ENCODE measurements at places on chromosomes 5 and 9.

DNA sequence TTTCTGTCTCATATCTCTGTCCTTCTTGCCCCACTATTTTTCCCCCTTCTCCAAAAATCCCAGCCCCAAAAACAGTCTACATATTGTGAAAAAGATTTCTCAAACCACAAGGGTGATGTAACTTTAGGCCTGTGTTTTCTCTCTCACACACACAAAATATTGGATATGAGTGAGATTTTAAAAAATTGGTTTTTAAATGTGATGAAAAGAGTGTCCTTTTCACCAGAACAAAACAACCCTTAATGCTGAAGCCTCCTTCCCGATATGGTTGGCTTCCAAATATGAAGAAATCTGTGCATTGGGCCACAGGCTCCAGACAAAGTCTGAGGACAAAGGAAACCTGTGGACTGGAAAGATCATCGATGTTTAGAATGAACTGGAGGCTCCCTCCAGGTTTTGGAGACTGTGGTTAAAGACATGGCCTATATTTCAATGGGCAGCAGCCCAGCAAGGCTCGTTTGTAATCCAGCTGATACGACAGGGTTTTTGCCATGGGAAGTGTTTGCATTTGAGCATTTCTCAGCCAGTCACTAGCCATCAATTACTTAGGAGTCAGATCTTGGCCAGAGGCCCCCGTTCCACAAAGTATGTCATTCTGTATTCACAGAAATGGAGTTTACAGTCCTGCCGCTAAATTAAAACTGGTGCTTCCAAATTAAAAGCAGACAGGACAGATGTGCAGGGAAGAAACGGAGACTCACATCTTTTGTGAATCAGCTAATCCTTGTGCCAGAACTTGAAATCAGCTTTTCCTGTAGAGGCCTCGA, 546.3 kb downstream of the EBF1 start:
- peak; percentile 57 for DNase-seq

DNA sequence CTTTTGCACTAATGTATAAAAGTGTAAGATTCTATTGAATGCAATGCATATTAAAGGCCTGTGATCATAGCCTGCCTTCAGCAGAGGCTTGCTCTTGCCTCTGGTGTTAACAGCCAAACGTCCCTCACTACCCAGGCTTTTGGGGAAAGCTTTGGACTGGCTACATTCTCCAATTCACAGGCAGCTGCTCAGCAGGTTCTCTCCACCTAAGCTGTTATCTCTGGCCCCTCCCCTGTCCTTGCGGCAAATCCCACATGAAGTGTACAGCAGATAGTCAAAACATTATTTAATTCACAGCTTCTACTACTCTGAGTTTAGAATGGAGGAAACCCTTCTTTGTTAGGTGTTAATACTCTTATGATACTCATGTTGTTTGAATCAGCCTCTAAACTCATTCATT, 45.9 kb upstream of the GADD45G start:
- DNase-seq = no peak

GRCh38 chr5:107576155-107576554, 94.6 kb downstream of the EFNA5 start:
- DNase-seq = no peak

GRCh38 chr5:79236362-79236969, 535 bp downstream of the JMY start:
- DNase-seq = no peak

- no peak for DNase-seq
Observed at GRCh38 chr9:136171009-136171800, 33.7 kb downstream of the LHX3 start.

- DNase-seq = no peak
Observed at GRCh38 chr9:35719546-35719945, 12.4 kb downstream of the TLN1 start.

DNA sequence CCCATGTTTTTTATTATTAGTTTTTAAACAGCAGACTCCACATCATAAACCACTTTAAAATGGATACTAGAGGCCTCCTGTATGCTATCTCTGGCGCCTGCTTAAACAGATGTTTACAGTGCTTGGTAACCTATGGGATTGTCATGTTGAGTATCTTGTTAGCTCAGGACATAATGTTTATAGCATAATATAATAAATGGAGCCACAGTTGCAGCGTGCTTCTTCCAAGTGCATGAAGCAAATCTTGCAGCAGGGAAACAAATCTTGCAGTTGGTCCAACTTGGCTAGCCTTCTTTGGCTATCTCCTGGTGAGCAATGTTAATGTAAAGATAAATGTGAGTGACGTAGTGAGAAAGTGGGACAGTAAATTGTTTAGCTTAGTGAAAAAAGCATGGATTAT, 2.8 kb downstream of the GHR start:
- DNase-seq = no peak

DNA sequence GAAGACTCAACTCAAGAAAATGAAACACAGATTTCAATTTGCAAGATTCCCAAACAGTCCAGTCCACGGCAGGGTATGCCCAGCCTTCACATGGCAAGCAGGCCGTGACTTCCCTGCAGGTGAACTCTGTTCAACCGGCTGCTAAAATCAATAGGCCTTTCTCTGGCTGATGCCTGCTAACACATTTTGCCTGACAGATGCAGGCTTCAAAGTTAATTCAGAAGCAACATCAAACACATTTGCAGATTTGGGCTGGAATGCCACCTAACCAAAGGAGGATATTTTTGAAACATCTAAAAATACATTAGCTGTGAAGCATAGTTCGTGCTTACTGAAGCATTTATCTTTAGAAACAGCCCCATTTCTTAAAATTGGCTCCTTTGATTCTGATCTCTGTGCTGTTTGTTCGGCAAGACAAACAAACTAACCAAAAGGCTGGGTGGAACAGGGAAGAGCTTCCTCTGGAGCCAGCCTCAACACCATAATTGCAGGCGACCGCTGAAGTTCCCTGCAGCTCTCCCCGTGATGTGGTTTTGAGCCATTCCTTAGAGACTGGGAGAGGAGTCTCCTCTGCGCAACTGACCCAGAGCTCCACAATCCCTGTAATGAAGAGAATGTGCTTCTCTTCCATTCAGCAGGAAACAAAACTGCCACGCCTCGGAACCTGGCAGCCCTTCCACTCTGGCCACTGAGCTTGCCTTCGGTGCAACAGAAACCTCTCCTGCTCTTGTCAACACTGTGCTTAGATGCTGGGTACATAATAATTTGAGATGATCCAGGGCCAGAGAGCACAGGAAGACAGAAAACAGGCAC, 126.5 kb downstream of the MYO10 start:
- DNase-seq = peak; percentile 64
